ENCODE measurements at places on chromosomes 3 and 15.

DNA sequence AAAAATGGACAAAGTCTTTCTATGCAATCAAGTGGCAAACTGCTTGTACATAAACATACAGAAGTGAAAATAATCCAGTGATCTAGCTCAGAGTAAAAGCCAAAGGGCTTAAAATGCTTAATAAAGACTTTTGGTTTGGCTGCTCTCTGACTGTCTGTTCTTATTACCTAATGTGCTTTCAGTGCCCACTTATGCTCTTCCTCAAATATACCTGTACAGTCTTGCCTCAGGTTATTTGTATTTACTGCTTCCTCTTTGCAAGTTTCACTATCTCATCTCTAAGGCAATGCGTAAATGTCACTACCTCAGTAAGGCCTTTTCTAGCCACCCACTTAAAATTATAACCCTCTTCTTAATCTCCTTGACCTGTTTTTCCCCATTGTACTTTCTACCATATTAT is 171.8 kb downstream of the EPHA6 start:
- DNase-seq = no peak

GRCh38 chr3:73633453-73633852 is 8.7 kb upstream of the PDZRN3 start:
- no peak for DNase-seq

DNA sequence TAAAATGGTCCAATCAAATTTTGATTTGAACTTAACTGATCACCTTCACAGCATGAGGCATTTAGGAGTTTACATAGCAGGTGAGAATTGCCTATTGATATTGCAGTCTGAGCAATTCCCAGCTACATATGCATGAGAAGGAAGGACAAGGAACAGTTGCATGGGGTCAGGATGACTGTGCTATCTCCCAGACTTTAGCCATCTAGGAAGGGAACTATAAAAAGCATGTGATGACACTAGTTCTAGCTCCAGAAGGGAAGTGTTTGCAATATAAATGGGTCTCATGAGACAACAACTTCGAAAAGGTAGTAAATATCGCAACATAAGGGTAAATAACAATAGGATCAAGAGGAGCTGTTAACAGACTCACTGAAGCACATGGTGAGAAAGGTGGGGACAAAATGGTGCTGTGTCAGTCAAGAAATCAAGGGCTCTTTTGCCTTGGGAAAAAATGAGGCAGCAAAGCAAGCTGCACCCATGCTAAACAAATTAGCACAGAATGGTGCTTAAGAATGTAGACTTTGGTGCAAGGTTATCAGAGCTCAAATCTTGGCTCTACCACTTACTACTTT is 90.4 kb upstream of the SLC2A2 start:
- no peak for DNase-seq

DNA sequence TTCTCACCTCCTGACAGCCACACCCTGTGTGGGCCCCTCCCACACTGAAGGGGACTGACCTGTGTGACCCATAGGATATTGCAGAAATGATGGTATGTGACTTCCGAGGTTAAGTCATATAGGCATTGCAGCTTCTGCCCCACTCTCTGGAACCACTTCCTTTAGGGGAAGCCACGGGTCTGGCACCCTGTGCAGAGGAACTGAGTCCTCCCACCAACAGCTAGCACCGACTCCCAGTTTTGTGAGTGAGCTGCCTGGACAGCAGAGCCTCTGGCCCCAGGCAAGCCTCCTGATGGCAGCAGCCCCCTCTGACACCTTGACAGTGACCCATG is 24.6 kb upstream of the SLC6A6 start:
- DNase-seq = no peak

- DNase-seq = no peak
Observed at GRCh38 chr15:39685999-39686613, 96.5 kb downstream of the FSIP1 start.

DNA sequence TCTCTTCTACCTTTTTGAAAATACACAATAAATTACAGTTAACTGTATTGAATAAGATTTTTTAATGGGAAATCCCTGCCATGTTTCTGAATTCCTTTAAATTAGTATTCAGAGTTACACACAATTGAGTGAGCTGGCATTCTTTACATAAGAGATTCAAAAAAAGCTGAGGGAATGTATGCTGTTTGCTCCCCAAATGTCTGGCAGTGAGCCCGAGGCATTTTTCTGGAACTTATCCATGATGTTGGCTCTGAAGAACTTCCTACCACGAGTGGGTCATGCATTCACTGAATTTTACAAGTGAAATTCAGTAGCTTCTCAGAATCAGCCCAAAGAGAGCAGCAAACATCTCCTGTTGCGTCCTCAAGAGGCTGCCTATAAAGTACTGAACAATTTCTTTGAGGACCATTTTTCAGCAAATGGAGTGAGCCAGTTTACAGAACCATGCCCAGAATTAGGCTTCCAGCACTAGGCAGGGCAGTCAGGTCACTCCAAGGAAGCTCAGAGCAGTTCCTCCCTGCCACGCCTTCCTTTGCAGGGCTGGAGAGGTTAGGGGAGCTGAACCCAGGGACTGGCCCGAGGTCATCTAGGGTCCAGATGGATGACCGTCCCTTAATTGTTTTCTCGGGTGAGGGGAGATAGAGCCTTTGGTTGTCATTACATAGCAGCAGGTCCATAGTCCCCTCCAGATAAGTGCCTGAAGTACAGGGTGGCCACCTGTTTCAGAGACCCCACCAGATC is 21.2 kb downstream of the GABRA5 start:
- no peak for DNase-seq

Measured in activated CD8-positive, alpha-beta memory T cell treated with anti-CD3 and anti-CD28 coated beads for 48 hours (primary cell).